ENCODE measurements at places on chromosomes 1 and 21.

DNA sequence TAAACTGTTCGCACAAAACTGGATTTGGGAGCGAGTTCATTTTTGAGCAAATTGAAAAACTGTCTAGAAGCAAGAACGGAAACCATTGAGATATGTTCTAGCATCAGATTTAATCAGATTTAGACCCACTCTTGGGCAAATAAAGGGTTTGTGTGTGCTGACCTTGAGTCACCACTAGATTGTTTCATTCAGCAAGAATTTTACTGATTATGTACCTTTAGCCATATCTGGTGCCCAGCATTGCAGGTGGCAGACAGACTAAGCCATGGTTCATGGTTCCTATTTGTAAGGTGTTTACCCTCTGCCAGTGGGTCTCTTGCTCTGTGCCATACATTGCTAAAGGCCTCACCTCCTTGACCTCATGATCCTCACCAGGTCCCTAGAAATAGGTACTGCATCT is 1.4 kb downstream of the NUDC start:
- DNase-seq = no peak

- no peak for DNase-seq
Observed at GRCh38 chr1:224894915-224895314, 34.6 kb upstream of the DNAH14 start.

DNA sequence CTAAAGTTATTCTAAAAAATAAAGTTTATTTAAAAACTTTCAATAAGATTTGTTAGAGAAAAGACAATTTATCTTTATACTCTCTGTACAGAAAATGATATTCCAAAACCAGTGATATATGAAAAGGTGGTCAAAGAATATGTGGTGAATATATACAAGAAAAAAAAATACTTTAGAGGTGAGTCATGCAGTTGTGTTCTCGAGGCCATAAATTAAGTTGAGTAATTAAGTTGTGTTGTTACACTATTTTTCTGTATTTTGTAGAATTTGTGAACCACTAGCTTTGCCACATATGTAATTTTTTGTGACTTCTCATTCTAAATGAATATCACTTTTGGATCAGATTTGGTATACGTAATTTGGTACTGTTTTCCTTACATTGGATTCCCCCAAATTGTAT is 23.6 kb upstream of the DUSP10 start:
- no peak for DNase-seq

DNA sequence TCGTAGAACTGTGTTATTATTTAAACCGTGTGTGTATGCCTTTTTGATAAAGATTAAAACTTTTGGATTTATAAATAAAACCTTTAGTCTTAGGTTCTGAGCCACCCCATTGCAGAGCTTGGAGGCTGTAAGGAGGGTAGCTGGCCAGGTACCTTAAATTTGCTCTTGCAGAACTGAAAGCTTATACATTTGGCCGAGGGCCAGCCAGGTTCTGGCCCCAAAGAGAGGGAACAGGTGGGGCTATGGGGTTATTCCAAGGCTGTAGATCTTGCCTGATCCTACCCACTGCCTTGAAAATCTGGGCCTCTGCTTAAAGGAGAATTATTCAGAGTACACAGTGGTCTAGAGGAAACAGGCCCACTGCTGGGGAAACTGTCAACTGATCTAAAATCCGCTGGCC is 59.6 kb downstream of the CAMK2N1 start:
- DNase-seq = no peak

- DNase-seq = no peak
Observed at GRCh38 chr1:97743129-97743528, 177.7 kb downstream of the DPYD start.

- no peak for DNase-seq
Observed at GRCh38 chr21:20902998-20903397, 95.2 kb upstream of the NCAM2 start.

GRCh38 chr1:87149241-87150041 is 179.2 kb upstream of the LMO4 start:
- DNase-seq = no peak

DNA sequence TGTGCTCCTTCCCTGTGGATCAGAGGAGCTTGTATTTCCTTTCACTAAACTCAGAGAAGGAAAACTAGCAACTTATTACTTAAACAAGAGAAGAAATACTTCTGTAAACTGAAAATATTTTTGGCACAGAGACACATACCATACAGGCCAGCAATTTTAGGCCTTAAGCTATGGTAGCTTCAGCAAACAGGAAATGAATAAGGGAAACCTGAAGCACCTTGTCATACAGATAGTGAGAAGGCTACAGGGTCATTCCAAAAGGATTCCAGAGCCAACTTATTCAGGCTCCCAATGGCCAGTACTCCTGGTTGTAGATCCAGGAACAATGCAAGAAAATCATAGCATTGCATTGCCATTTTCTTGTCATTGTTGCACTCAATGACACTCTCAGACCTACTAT is 9.1 kb upstream of the KYAT3 start:
- no peak for DNase-seq

GRCh38 chr1:245054105-245054504 is 100.7 kb upstream of the KIF26B start:
- no peak for DNase-seq

- DNase-seq = no peak
Observed at GRCh38 chr1:29501227-29501976, 265.1 kb downstream of the PTPRU start.

GRCh38 chr1:202697038-202697437 is 13.2 kb downstream of the SYT2 start:
- DNase-seq = no peak

DNA sequence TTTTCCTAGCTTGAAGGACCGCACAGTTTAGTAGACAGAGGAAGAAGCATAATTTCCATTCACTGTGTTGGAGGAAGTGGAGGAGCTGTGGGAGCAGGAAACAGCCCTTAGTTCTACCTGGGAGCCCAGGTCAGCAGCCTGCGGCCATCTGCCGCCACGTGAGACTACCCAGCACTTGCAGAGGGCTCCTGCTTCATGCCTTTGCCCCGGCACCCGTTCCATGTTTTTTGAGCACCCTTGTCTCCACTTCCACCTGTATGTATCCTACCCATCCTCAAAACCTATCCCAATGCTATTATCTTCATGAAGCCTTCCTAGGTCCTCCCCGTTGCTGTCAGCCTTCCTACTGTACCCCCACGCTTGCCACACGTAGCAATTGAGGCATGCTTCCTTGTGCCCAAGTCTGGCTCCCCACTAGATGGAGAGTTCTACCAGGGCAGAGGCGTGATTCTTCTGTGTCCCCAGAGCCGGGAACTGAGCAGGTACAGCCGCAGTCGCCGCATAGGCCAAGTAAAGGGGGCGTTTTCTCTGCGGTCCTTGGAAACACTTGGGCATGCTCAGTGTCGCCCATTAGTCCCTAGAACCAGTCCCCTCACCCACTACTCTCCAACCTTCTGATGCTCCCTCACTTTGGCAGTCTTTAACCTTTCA is 1.9 kb downstream of the SLC6A9 start:
- DNase-seq = no peak

GRCh38 chr21:28124541-28124940 is 868.1 kb downstream of the LTN1 start:
- no peak for DNase-seq

GRCh38 chr1:38285807-38286530 is 239.4 kb upstream of the POU3F1 start:
- DNase-seq = no peak

DNA sequence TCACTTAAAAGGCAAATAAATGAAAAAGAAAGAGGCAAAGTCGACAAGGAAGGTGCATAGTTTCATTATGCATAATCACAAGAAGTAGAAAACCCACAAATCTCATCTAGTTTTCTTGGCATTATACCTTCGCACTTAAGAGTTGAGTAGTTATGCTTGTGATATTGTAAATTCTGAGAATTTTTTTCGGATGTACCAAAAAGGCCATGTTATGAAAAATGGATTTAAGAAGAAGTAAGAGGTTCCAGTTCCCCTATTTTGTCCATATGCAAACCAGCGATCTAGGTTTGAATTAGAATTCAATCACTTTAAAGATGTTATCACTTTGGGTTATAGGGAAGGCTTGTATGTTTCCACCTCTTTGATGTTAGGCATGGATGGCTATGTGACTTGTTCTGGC is 7.9 kb upstream of the ERICH3 start:
- DNase-seq = no peak

- no peak for DNase-seq
Observed at GRCh38 chr1:202046748-202047708, 36.6 kb downstream of the ELF3 start.

DNA sequence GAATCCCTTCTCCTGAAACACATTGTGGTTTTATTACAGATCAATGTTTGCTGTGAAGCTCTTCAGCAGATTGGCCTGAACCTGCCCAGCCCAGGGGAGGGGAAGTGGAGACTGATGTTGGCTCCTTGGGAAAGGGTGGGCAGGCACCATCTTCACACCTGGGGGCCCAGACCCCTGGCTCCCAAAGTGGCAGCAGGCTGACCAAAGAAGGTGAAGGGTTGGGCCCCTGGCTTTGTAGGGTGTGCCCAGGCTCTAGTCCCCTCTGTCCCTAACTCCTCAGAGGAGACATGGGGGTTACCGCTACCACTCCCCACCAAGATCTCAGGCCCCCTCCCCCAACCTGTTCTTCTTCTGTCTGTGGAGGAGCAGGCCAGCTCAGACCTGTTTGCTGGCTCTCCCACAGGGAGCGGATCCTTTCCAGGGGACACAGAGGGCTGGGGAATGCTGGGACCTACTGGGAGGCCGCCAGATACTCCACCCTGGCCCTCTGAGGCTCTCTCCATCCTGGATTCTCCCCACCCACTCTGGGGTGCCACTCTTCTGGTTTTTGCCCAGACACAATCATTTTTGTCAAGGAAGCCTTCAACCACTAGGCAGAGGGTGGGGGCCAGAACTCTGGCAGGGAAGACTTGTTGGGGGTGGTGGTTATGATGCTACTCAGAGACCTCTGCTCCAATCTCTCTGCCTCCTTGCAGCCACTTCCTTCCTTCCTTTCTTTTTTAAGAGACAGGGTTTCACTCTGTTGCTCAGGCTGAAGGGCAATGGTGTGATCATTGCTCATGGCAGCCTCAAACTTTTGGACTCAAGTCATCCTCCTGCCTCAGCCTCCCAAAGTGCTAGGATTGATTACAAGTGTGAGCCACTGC is 5.0 kb upstream of the EFNA3 start:
- no peak for DNase-seq

- DNase-seq = no peak
Observed at GRCh38 chr1:2455757-2456156, 20.3 kb upstream of the PLCH2 start.

GRCh38 chr21:36135391-36136102 is 668 bp downstream of the CBR3 start:
- peak; percentile 74 for DNase-seq

Measured in stimulated activated CD4-positive, alpha-beta T cell treated with anti-CD3 and anti-CD28 coated beads, Interleukin-15, amount 100 ng/mL, for 24 hours (primary cell).